Stimulated activated CD4-positive, alpha-beta T cell treated with anti-CD3 and anti-CD28 coated beads, Interleukin-12 subunit alpha, Interleukin-12 subunit beta, amount 100 ng/mL, for 48 hours (primary cell): ENCODE measurements at places on chromosomes 6 and 20.

DNA sequence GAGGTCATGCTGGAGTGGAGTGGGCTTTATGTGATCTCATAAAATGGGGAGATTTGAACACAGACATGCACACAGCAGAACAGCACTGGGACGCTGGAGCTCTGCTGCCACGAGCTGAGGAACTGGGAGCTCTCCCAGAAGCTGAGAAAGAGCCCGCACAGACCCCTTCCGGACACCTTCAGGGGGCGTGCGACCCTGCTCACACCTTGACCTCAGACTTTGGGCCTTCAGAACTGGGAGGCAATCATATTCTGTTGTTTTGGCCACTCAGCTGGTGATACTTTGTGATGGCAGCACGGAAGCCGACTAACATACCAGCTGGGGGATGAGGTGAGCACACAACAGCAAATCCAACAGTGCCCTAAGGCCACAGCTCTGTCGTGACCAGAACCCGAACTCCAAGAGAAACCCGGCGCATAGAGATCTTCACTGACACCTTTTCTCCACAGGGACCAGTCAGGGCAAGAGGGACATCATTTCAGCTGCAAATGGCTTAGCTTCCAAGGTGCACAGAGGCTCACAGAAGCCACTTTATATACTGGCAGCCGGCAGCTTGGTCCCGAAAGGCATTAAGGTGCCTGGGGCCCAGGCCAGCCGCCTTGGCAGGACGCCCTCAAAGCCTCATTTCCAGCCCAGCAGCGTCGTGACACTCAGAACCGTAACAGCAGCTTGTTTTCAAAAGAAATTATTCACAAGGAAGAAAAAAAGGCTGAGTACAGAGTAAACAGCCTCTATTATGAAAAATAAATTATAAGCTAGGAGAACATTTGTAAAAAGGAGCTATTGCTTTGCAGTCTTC is 89.3 kb downstream of the RNASET2 start:
- no peak for DNase-seq

GRCh38 chr6:32638532-32639219 is 1.5 kb downstream of the HLA-DQA1 start:
- no peak for DNase-seq

DNA sequence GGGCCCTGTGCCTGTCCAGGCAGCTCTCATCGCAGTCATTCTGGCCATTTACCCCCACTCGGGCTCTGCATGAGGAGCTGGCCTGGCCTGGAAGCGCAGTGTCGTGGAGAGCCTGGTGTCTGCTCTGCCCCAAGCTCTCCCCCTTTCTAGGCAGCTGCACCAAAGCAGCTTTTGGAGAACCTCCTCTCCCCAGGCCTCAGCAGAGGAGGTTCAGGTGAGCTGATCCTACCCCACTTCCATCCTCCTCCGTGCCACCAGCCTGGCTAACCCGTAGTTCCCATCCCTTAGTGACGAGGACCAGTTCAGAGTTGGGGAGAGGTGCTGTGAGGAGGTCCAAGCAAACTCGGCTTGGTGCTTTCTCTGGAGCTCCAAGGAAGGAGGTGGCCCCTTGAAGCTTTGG is 30.5 kb upstream of the PHACTR3 start:
- DNase-seq = no peak

GRCh38 chr6:28980852-28981430 is 24.2 kb downstream of the ZNF311 start:
- peak; percentile 39 for DNase-seq

- no peak for DNase-seq
Measured at GRCh38 chr6:163120223-163120622, 294.3 kb upstream of the QKI start.

GRCh38 chr20:25402583-25402982 is 4.9 kb upstream of the GINS1 start:
- no peak for DNase-seq

DNA sequence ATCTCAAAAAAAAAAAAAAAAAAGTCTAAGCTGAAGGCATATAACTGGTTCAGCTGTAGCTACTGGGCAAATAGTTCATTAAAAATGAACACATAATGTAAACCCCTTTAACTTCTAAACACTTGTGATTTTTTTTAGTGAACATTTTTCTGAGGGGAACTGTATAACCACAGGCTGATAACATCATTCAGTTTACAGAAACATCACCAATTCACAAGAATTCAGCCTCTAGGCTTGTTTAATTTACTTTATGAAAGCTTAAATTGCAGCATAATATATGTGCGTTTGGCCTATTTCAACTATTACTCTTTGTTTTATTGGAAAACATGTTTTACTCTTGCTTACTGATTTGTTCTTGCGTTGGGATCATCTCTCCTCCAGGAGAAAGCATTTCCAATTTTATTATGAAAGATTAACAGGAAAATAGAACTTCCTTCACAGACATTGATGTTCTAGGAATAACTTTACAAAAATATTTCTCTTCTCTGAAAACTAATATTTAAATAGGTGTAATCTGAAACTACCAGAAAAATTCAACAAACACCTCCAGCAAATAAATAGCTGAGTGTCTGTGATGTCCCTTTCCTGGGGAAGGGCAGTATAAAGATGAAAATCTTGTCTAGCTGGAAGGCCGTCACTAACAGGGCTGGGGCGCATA is 284.5 kb downstream of the UST start:
- no peak for DNase-seq

- DNase-seq = peak; percentile 68
Measured at GRCh38 chr6:20403766-20404640, 2.3 kb downstream of the E2F3 start.

GRCh38 chr6:116405138-116405537 is 34.4 kb downstream of the DSE start:
- DNase-seq = no peak

DNA sequence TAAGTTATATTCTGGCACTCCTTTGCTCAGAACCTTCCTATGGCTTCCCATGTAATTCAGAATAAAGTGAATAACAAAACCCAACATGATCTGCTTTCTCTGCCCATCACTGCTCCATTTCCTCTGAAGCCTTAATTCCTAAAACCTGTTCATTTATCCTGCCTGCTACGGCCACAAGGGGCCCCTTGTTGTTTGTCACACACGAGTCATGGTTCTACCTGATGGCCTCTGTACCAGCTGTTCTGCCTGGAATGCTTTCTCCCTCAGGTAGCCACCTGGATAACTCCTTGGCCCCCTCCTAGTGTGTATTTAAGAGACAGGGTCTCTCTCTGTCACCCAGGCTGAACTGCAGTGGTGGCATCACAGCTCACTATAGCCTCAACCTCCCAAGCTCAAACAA is 26.8 kb downstream of the ERGIC3 start:
- no peak for DNase-seq

GRCh38 chr20:41141153-41141815 is 3.9 kb downstream of the PLCG1 start:
- no peak for DNase-seq

GRCh38 chr6:105112577-105112976 is 67.2 kb downstream of the POPDC3 start:
- no peak for DNase-seq

GRCh38 chr6:133431031-133431430 is 189.9 kb downstream of the EYA4 start:
- DNase-seq = no peak

GRCh38 chr6:100657678-100658330 is 193.1 kb upstream of the SIM1 start:
- no peak for DNase-seq

DNA sequence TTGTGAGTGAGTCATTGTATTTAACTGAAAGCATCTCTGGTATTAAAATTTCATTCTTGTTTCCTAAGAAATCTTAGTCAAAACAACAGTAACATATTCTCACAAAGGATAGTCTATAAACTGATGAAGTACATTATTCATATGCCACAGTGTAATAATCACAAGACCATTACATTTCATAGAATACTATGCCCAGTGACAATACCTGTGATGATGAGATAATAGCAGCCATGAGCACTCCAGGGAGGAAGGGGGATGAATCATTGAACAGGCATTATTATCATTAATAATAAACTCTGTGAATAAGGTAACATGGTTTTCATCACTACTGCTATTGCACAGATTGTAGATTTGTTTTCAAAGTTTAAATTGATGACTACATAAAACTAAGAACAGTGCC is 667.9 kb downstream of the EPM2A start:
- DNase-seq = no peak

- no peak for DNase-seq
Measured at GRCh38 chr6:373031-373430, 18.5 kb upstream of the IRF4 start.

DNA sequence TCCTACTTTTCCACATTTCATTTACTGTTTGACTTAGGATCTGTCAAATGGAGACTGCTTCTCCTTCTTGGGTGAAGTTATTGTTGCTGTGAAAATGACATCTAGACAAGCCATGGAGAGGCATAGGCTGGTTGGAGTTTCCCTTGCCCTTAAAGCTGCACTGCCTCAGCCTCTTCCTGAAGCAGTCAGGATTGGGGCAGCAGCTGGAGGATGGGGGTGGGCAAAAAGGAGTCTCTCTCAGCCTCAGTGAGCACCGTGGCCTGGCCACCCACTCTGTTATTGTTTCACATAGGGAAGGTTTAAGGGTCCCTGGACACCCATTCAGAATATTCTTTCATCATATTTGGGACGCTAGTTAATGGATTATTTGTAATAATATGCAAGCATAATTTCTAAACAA is 7.7 kb upstream of the ZBTB24 start:
- no peak for DNase-seq

DNA sequence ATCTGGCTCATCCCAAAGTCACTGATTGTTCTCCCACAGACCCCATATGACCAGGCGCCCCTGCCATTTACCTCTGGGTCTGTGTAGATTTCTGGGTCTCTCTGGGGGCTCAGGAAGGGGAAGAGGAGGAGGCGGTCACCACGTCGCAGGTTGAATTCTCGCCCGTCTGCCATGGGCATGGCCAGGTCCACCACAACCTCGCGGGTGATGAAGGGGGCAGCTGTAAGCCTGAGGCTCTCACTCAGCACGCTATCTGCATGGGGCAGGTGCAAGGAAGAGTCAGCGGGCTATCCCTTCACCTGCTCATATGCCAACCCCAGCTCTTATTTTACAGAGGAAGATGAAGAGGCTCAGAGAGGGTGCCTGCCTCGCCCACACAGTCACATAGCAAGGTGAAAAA is 30.5 kb upstream of the KCNB1 start:
- DNase-seq = no peak
